ENCODE measurements at places on chromosomes 3 and 15.

GRCh38 chr3:69370156-69370883, 15.6 kb downstream of the FRMD4B start:
- no peak for DNase-seq

- no peak for DNase-seq
Observed at GRCh38 chr3:94402126-94402525, 339.3 kb downstream of the NSUN3 start.

DNA sequence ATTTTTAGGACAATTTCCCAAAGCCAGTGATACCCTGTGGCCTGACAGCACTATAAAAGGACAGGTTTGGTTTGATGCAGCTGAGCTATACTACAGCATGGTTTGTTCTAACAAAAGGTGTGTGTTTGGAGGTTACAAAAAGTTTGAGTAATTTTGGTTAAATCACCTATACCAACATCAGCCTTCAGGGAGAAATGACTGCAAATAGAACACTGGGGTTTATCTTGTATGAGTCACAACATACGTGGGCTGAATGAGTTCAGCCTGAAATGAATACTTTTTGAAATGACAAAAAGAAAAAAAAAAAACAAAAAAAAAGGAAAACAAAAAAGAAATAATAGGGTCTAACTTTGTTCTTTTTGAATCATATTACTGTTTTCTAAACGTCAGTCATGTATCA, 345.7 kb downstream of the CNTN3 start:
- DNase-seq = no peak

DNA sequence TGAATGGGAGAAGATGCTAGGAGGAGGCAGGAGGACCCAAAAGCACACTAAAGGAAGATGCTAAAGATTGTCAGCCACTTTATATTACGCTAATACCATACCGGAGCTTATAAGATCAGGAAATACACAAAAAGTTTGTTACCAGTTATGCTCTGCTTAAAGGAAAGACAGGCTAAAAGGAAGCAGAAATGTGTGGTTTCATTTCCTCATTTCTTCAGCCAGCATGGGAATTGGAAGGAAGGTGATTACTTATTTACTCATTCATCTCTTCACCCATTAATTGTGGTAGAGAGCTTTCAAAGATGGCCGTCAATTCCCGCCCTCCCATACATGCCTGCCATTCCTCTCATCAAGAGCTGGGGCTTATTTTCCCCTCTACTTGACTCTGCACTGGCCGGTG, 26.7 kb upstream of the TMEM158 start:
- no peak for DNase-seq

DNA sequence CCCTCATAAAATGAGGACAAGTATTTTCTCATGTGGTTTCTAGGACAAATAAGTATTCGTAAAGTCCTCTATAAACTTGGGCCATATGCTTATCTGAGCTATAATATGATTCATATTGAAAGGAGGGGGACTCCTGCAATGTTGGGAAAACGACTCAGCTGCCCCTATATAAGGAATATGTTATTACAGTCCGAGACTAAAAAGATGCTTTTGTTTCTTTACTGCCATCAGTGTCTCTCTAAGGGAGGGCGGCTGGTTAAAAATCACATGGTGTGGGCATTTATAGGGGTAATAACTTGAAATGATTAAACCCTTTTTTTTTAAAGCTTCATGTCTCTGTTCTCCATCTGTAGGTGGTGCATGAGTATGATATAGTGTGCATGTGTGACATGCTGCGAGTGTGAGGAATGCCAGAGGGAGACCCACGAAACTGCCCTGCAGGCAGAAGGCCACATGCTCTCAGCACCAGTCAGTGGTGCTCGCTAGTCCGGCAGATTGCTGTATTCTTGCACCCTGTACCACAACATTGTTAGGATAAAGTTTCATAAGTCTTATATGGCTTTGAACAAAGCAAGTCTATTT, 256.0 kb upstream of the CTDSPL start:
- no peak for DNase-seq

- no peak for DNase-seq
Observed at GRCh38 chr3:82416830-82417229, 655.4 kb upstream of the GBE1 start.

DNA sequence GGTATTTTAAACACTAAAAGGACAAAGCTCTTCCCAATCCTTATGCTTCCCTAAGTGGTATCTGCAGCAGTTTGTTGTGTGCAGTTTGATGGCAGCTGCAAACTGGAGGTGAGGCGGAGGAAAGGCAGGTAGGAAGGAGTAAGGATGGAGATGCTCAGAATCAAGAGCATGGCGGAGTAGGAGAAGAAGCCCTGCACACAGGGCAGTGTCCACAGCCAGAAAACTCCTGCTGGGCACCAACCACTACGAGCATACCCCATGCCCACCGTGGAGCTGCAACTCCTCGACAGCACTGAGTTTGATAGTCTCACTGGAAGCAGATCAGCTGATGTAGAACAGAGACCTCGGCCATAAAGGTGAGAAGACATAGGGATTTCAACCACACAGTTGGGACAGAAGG, 30.3 kb upstream of the ESYT3 start:
- no peak for DNase-seq

- no peak for DNase-seq
Observed at GRCh38 chr3:42123012-42123581, 31.9 kb downstream of the TRAK1 start.

DNA sequence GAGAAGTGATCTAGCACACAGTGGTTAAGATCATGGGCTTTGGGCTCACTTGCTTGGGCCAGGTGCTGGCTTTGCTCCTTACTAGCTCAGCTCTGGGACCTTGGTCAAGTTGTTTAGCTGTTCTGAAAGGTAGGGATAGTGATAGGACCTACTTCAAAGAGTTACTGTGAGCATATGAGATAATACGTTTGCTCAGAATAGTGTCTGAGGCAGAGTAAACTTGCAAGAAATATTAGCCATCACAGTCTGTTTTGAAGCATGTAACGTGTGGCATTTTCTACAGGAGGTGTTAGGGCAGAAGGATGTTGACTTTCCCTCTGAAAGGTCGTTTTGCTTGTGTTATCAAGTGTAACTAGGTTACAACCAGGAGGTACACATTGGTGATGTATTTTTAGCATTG, 34.5 kb upstream of the NFKBIZ start:
- DNase-seq = no peak

DNA sequence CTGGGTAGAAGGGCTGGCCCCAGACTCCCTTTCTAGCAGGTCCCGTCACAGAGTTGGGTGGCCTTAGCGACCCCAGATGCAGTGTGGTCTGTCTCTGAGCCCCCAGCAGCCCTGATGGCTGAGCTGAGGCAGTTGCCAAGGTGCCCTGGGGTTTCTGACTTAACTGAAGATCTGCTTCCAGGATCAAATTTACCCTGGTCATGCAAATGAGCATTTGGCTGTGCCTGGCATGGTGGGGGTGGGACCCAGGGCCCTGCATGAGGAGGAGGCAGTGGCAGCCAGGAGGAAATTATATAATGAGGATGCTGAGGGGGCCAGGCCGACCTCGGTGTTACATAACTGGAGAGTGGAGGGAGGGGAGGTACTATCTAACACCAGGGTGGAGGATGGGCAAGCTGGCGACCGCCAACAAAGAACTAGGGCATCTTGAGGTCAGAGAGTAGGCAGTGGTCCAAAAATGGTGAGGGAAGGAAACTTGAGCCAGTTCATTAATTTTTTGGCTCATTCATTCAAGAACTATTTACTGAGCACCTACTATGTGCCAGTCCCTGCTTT, 16.4 kb downstream of the PLEKHO2 start:
- no peak for DNase-seq

DNA sequence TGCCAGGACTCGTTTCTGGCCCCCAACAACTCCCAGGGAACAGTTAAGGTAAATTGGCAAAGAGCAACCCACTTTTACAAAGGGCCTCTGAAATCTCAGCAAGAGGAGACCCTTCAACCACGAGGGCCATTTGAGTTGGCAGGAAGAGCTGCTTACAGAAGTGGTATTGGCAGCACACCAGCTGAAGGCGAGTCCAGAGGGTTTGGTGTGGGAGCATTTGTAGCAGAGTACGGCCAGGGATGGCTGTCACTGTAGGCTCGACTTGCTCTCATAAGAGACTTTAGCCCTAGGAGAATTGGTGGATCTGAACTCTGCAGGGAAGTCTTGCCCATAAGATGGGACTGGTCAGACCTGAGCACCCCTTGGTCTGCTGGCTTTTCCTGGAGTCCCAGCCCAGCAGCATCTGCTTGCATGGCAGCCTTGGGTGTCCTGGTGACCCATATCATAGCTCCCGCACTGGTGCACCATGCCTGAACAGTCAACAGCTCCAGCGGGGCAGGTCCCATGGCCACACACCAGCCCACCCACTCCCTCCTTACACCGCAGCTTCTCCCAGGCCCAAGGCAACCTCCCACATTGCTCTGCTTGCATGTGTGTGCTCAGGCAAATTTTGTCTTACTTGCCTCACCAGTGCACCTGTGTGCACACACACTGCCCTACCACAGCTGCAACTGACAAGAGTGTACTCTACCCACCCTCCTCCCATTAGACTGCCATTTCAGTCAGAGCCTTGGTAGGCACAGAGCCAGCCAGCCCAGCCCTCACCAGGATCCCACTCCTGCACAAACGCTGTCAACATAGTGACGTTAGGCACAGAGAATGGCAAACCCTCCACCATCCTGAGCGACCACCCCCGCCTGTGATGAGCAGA, 861.6 kb upstream of the DPPA4 start:
- no peak for DNase-seq

DNA sequence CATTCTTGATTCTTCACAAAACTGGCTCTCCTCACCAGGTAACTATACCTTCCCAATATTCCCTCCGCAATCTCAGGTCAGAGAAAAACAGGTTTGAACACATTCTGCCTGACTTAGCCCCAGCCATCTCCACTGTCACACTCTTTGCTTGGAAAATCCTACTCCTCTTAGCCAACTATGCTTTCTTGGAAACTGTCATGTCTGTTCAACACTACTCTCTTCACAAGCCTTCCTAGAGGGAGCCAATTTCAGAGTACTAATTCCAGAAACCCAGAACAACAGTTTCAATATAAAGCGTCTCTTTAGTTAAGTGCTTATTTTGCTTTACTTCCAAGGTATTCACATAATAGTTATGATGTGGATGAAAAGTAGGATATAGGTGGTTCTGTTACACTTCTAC, 21.7 kb downstream of the MTMR10 start:
- DNase-seq = no peak

GRCh38 chr15:85492406-85492805, 112.0 kb downstream of the AKAP13 start:
- no peak for DNase-seq

DNA sequence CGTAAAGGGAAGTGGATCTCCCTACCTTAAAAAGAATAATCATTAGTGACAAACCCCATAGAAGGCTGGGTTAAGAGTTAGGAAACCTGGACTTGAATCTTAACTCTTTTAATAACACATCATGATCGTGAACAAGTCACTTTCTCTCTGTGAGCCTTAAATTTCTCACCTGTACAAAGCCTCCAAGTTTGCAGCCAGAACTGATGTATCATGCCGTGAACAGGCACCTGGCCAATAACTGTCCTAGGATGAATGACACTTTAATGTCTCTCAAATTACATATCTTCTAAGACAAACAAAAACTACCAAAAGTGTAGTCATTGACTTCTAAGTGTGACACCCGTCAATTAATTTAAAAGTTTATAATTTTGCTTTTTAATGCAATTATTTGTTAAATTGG, 3.9 kb downstream of the UPK1B start:
- DNase-seq = no peak

DNA sequence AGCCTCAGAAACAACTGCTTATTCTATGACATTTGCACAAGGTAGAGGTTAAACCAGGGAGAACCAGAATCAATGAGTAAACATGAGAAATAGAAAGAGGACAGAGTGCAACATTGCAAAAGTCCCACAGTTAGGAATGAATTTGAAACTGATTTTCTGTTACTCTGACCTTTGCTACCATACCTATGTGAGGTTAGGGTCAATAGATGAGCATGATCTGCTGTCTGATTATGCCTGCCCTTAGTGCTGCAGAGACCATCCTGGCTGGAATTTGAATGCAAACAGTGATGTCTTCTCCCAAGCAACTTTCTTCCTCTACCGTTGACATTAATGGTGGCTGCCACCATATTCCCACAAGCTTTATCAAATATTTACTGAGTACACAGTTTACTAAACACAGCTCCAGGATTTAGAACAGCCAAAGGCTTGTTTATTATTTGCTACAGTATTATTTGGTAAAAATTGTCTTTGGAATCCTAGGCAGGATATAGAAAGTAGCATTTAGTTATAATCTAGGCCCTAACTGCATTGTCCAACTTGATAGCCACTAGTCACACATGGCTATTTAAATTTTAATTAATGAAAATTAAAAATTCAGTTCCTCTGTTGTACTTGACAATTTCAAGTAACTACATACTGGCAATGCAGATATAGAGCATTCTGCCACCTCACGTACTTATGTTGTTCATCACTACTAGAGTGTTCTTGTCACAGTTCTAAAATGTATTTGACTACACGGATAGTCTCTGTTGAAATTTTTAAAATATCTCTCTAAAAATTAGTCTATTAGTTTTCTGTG, 8.9 kb upstream of the CLDN1 start:
- no peak for DNase-seq

DNA sequence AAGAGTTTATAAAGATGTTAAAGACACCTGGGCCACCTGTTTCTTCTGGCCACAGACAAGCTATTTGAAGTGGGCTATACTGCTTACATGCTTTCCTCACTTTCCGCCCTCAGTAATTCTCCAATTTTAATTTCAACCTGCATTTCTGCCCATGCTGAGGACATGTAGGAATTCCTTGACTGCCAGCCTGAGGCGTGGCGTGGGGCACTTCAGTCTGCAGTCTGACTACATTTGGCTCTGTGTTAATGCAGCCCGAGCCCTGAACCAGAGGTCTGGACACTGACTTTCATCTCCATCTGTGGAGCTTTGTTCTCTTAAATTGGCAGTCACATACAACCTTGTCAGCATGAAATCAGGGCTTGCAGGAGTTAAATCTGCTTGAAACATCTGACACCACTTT, 8.5 kb downstream of the UQCC5 start:
- DNase-seq = no peak

- DNase-seq = no peak
Observed at GRCh38 chr3:108835101-108835500, 12.5 kb downstream of the TRAT1 start.

DNA sequence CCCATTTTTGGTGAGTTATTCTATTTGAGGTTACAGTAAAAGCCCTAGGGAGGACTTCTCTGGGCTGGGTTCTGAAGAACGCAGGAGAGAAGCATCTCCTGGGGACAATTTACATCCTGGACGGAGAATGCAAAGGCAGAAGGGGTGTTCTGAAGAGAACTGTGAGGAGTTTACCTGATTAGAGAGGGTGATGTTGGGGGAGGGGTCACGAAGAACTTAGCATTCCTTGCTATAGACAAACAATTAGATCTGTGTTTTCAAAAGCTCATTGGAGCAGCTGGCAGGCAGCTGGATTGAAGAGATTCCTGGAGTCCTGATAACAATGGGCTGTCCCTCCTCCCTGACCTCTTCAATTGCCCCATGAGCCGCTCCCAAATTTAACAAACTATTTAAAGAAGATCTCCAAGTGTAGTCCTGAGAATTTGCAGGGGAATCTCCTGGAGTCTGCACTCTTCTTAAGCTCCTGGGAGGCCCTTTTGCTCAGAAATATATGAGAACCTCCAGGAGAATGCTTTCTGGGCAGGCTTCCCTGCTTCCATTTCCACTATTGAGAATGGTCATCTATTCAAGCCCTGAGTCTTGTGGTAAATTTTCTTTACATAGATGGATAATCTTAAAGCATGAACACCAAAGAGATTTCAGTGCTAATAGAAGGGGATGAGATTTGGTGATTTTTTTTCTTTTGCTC, 55.3 kb downstream of the ARHGAP31 start:
- no peak for DNase-seq

GRCh38 chr3:148535001-148535400, 162.7 kb upstream of the AGTR1 start:
- DNase-seq = no peak

GRCh38 chr15:80609091-80609490, 86.0 kb upstream of the ABHD17C start:
- no peak for DNase-seq

GRCh38 chr15:50798684-50799083, 33.2 kb upstream of the SPPL2A start:
- DNase-seq = no peak
